NCI-H774 (cell line): ENCODE measurements at places on chromosomes 1 and 21.

DNA sequence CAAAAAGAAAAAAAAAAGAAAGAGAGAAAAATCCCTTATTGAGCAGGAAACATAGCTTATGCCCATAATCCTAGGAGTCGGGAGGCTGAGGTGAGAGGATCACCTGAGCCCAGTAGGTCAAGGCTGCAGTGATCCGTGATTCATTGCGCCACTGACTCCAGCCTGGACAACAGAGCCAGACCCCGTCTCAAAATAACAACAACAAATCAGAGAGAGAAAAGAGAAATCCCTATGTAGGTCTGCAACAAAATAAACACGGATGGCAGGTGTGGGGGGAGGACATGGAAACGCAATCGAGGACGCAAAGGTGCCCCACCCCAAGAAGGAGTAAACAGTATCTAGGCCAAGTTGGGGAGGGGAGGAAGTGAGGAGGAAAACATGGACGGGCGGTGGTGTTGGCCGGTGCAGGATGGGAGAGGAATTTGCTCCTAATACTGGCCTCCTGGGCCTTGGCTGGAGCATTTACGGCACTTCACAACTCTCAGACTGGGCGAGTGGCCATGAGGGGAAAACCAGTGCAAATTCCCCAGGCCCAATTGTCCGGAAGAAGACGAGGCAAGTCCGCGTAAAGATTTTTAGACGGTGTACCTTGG, 609 bp upstream of the CHTOP start:
- DNase-seq: peak; percentile 54

- no peak for DNase-seq
Measured at GRCh38 chr1:199356561-199356960, 670.9 kb upstream of the NR5A2 start.

DNA sequence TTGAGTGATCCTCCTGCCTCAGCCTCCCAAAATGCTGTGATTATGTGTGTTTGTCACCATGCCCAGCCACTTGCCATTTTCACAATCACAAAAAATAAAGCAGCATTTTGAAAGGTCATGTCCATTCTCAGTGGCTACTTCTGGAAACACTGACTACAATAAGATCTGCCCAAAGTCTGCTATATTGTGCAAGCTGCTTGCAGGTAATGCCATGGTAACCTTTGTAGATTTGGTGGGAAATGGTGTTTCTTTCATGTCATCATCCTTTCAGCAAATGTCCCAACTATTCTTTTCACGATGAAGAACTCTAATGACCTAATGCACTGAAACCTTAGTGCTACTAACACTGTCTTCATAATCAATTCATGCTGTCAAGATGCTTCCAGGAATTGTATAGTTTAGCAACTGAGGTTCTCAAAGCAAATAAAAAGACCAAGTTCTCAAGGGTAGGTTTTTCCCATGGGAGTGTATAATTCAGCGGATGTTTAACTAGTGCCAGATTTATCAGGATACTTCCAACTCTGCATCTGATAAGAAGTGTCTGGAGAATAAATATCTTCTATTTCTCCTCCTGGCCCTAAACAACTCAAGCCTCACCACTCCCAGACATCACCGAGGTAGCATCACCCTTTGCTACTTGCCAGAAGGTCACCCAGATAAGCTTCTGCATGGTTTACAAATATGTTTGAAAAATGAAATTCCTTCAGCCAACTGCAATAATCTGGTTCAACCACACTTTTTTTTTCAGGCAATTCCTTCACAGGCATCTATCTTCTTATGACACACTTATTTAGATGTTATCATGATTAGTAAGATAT, 132.0 kb upstream of the ZC3H11B start:
- DNase-seq: no peak

DNA sequence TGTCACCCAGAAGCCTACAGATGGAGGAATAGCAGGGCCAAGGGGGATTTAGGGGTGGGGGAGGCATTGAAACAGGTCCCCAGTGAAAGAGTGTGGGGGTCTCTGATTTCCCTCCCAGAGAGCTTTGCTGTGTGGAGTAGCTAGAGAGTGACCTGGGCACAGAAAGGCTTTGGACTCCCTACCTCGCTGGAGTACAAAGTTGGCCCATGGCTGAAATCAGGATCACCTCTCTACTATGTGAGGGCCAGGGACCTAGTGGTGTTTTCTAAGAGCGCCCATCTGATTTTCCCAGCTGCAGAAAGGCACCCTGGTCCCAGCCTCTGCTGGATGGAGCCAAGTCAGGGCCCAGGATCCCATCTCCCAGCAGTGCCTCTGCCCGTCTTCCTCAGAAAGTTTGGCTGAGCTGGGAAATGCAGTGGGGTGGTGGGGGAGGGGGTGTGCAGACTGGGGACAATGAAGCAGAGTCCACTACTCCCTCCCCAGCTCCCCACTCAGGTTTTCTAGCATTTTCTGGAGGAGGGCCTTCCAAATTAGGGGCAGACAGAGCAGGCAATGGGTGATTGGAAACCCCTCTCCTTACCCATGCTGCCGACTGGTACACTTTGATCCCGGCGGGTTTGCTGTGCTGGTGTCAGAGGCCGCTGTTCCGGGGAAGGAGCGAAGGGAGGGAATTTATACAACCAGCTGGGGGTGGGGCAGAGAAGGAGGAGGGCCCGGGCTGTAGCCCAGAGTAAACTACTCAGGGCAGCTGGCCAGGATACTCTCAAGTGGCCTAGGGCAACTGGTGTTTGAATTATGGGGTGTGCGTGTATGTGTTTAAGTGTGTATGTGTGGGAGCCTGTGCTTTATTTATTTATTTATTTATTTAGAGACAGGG, at the start of gene SELENBP1:
Gene SELENBP1, minus strand, starts transcription at position 648 of the 877 bp plus-strand sequence. Its CDS starts 64 bp downstream, at position 584.
- DNase-seq: peak; percentile 88

GRCh38 chr1:94937820-94938219, 10.9 kb upstream of the CNN3 start:
- no peak for DNase-seq
